ENCODE measurements at places on chromosomes 5 and 9.

GRCh38 chr9:92501671-92502393 lies 19.5 kb upstream of the ASPN start:
- DNase-seq, result peak; percentile 32

DNA sequence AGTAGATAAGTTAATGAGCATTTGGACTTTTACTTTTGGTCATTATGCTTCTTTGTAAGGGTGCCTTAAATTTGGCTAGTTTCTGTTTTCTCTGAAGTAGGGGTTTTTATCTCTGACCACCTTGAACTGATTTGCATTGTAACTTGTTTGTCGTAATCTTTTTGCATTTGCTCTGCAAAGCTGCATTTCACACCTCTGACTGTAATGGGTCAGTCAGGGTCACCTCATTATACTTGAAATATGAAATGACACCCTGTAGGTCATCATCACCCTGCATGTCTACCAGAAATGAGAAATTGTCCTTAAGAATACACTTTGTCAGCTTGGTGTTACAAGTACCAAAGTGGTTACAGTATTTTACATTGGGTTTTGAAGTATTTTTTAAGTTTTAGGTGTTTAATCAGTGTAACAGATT lies 74.0 kb downstream of the KCNN2 start:
- DNase-seq, result no peak

- DNase-seq, result no peak
Measured at GRCh38 chr5:113274836-113275414, 159.9 kb downstream of the TSSK1B start.

DNA sequence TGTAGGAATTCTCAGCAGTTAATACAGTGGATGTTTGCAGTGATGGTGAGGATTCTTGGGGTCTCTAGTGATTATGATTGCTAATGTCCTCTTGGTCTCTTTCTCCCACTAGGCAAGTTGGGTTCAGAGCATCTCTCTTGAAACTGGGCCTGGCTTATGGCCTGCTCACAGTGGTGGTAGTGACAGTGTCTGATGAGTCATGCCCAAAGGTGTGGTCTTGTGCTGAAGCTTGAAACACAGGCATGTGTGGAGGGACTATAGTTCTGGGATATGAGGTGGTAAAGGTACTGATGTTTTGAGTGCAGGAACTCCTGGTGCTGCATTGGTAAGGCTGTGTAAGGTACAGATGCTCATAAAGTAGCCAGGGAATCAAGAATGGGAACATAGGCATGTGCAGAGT lies 231.1 kb downstream of the FAM170A start:
- no peak for DNase-seq

DNA sequence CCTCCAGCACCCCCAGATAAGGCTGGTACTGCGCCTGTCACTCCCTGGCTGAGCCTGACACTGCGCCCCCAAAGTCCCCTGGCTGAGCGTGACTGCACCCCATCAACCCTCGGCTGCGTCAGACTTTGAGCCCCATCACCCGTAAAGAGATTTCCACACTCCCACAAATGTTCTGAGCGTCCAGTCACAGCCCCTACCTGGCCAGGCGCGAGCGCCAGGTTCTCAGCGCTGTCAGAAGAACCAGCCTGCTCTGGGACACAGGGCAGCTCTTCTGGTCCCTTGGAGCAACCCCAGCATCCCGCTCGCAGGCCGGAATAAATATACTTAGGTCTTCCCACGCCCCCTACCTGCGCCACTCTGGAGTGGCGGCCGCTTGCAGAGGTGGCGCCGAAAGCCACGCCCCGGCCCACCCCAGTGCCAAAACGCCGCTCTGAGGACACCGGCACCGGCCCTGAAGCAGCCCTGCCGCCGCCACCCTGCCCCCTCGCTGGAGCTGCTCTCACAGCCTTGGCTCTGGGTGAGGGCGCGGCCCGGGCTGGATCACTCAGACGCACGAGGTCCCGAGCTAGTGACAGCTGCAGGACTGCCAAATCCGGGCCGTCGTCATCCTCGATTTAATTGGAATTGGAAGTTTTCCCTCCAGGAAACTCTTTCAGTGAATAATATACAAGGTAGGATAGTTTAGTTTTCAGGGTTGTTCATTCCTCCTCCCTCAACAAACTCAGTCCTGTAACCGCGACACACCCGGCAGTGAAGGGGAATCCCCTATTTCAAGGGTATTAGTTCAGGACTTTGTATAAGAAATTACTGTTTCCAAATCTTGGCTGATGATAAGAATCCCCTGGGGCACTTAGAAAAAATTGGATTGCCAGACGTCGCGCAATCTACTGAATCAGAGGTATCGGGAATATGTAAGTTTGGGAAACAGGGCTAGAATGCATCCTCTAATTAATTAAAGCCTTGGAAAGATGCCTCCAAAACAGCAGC lies 1.2 kb upstream of the CEMIP2 start:
- DNase-seq, result no peak

GRCh38 chr9:111969061-111969460 lies 72.4 kb downstream of the UGCG start:
- DNase-seq, result no peak

DNA sequence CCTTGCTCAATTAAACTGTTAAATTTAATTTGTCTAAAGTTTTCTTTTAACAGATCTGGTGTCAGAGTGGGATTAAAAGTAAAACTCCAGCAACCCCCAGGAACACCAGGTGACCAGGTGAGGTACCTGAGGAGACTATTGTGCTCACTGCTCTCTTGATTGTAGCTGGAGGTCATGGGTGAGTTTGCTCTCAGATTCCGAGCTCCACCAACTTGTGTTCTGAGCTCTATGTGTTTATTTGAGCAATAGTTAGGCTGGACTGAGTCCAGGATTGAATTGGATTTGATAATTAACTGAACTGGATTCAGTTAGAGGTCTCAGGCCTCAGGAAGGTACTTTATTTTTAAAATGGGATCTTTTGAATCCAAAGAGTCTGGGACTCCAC lies 17.9 kb upstream of the SCGB3A2 start:
- no peak for DNase-seq

DNA sequence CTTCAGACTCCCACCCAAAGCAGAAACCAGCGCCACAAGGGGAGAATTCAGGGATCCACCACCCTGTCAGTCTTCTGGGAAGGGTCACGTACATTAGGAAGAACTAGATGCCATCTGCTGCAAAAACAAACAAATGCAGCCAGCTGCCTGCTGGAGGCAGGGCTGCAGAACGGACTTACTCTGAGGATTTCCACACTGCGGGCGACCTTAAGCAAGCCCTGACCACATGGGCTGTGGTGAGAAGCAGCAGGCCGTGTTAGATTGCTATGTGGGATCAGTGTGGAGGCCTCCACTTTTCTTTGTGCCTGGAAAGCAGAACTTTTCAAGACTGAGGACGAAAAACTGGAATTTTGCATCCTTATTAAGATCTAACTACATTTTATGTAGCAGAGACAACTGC lies 13.4 kb upstream of the LTC4S start:
- DNase-seq, result peak; percentile 95

DNA sequence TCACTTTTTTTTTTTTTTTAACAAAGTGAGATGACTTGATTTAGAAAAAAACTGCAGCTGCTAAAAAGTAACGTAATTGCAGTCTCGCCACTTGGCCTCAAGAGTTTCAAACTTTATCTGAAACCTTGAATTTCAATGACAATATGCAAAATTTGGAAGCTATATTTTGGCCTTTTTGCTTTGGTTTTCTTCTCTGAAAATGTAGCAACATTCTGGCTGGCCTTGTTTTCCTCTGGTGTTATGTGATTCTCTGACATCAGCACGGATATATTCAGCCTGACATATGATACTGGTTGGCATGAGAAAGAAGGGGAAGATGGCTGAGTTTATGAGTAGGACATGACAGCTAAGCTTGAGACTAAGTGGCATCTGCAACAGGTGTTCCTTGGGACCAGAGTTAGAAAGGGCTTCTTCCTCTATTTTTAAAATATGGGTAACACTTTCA lies 136.5 kb downstream of the MEF2C start:
- DNase-seq, result peak; percentile 3

GRCh38 chr5:92181656-92182055 lies 798.5 kb upstream of the ARRDC3 start:
- no peak for DNase-seq

DNA sequence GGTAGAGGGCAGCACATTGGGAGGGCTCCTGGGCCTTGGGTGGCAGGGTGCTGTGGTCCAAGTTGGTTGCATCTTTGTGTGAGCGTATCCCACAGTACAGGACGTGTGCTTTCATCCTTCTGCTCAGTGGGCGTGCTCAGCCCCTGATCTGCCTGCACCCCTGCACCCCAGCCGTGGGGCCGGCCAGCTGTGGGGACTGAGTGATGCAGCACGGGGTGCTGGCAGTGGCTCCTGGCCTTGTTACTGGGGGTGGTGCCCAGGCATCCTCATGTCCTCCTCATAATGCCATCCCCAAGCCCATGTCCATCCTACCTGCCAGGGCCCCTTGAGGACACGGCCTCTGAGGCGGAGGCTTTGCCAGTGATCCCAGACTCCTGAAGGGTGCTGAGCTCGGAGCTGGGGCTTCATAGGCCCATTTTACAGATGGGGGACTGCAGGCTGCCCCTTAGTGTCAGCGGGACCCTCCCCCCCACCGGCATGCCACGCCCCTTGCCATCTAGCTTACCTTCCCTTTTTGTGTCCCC lies 100.7 kb downstream of the PHF2 start:
- DNase-seq, result no peak

GRCh38 chr5:57828221-57828620 lies 345.6 kb upstream of the ACTBL2 start:
- DNase-seq, result no peak

DNA sequence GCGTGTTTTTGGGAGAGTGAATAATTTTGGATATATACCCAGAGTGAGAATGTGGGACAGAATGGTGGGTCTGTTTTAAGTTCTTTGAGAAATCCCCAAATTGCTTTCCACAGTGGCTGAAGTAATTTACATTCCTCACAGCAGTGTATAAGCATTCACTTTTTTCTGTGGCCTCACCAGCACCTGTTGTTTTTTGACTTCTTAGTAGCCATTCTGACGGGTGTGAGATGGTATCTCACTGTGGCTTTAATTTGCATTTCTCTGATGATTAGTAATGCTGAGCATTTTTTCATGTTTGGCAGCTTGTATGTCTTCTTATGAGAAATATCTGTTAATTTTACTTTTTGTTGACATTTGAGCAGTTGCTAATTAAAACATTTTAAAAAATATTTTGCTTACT lies 9.4 kb upstream of the SPATA31D1 start:
- no peak for DNase-seq

DNA sequence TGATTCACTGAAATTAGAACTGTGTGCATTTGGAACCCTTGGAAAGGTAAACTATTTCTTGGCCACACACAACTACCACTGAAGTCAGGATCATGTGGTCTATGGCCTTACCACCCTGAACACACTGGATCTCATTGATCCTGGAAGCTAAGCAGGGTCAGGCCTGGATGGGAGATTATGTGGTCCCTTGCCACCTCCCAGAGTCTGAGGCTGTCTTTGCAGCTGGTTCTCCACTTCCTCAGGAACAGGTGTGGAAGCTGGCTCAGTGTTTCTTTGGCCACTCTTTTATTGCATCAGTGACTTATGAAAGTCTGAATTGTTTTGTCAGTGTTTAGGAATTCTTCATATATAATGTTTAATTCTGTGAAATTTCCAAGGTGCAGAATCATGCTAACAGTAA lies 89.2 kb downstream of the TEK start:
- no peak for DNase-seq

GRCh38 chr9:76018761-76019160 lies 128.3 kb downstream of the PCSK5 start:
- no peak for DNase-seq

DNA sequence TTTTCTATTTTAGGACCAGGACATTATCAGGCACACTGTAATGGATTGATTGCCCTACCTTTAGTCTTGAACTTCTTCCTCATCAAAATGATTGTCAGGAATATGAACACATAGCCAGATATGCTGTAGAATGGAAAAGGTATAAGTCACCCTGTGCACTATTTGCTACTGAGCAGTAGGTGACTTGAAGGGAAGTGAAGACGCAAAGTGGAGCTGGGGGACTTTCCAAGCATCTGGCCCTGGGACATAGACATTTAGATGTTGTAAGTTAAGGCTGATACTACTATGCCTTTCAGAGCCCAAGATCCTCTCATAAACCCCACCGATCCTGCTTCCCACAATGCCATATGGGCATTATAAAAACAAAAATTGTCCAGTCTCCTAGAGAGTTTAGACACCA lies 174.5 kb downstream of the DOCK8 start:
- no peak for DNase-seq

DNA sequence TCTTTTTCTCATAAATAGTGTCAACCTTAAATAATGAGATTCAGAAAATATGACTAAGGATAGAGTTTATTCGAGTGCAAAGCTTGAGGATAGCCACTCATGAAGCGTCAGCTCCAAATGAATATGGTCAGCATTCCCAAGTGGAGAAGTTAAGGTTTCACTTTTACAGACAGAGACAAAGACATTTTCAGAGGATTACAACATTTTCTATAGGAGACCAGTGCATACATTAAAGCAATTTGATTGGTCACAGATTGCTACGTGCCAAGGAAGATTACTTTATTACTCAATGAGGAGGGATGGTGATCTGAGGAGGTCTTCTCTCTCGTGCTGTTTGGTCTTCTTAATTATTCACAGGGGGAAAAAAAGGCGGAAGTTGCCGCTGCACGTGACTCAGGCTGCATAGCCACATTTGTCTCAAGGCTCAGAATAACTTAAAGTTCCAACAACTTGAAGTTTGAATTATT lies 60.1 kb upstream of the SPATA31C2 start:
- DNase-seq, result peak; percentile 83

GRCh38 chr5:81994679-81995078 lies 22.9 kb downstream of the ATG10 start:
- no peak for DNase-seq

DNA sequence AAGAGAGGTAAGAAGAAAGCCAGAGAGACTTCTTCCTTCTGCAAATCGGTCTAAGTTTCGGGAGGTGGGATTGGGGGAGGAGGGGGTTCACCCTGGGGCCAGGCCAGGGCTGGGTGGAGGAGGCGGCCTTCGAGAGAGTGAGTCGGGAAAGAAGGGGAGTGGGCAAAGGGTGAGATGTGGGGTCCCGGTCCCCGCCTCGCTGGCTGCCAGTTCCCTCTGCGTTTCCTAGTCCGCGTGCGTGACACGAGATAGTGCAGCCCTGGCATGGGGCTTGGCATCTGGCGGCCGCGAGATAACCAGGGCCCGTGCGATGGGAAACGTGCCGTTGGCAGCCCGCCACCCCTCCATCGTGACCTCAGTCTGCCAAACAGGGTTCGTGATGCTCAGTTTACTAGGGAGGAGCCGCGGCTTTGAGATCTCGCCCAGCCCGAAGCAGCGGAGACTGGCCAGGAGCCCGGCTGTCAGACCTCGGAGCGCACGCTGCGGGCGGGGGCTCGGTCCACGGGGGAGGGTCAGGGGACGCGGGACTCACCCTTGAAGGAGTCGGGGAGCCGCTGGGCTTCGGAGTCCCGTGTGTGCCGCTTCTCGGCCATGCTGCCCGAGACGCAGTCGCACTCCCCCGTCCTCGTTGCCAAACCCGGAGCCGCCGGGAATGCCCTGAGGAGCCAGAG lies at the start of gene STOM:
Gene STOM, minus strand, starts transcription at position 656 of the 671 bp plus-strand sequence. Its CDS starts 63 bp downstream, at position 593.
- no peak for DNase-seq

GRCh38 chr5:79857714-79858409 lies 133.2 kb downstream of the MTX3 start:
- DNase-seq, result peak; percentile 35

DNA sequence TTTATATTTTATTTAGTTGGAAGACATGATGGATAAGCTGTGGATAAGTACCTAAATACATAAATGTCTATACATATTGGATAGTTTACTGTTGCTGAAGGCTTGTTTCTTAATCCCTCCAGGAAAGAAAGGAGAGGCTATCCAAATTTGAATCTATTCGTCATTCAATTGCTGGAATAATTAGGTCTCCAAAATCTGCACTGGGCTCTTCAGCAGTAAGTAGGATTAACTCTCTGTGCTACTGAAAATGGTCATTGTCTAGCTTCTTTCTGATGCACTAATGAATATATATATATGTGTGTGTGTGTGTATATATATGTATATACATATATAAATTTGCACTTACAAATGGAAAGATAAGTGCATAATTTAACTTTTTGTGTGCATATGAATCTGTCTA lies 198.3 kb downstream of the FER start:
- no peak for DNase-seq

Measured in MV-4-11 (cell line).